ENCODE measurements at places on chromosomes 1 and 21. TPM values are rescaled to one million over a fixed set of nuclear protein-coding genes. Genes with fewer than 3 reads are reported as not detected.

GRCh38 chr1:24557220-24557619 is 1.3 kb downstream of the NCMAP start:
- H3K27me3 ChIP-seq = peaks cover 11% of the 10 kb centered on the region
- H3K36me3 ChIP-seq = no peaks in the 10 kb centered on the region
- DNase-seq = no peak
- no peak overlapping the region for H3K4me3 ChIP-seq
- H3K27ac ChIP-seq = no peak overlapping the region
- peaks cover 10% of the 10 kb centered on the region for H3K4me1 ChIP-seq

- peaks cover 2% of the 10 kb centered on the region for H3K27me3 ChIP-seq
- H3K4me1 ChIP-seq = no peaks in the 10 kb centered on the region
- H3K27ac ChIP-seq = no peak overlapping the region
- no peaks in the 10 kb centered on the region for H3K36me3 ChIP-seq
- H3K4me3 ChIP-seq = no peak overlapping the region
- no peak for DNase-seq
Measured at GRCh38 chr21:38619992-38620479, 121.8 kb upstream of the ERG start.

GRCh38 chr1:175579956-175580750 is 163.2 kb downstream of the TNR start:
- no peak overlapping the region for H3K4me3 ChIP-seq
- H3K36me3 ChIP-seq = no peaks in the 10 kb centered on the region
- no peak for DNase-seq
- H3K4me1 ChIP-seq = no peaks in the 10 kb centered on the region
- H3K27ac ChIP-seq = no peak overlapping the region

Gene RGL1
- total RNA-seq = 1.8 TPM

Measured in activated CD4-positive, alpha-beta memory T cell treated with anti-CD3 and anti-CD28 coated beads for 36 hours (primary cell).